ENCODE measurements at places on chromosomes 7 and 10.

- DNase-seq = peak; percentile 28
These were observed 77.9 kb downstream of the CTNNA3 start for GRCh38 chr10:67618116-67618515.

GRCh38 chr7:128530855-128531104 is 54.2 kb downstream of the METTL2B start:
- DNase-seq = no peak

- DNase-seq = no peak
These were observed 134.6 kb downstream of the PIP4K2A start for GRCh38 chr10:22579826-22580225.

DNA sequence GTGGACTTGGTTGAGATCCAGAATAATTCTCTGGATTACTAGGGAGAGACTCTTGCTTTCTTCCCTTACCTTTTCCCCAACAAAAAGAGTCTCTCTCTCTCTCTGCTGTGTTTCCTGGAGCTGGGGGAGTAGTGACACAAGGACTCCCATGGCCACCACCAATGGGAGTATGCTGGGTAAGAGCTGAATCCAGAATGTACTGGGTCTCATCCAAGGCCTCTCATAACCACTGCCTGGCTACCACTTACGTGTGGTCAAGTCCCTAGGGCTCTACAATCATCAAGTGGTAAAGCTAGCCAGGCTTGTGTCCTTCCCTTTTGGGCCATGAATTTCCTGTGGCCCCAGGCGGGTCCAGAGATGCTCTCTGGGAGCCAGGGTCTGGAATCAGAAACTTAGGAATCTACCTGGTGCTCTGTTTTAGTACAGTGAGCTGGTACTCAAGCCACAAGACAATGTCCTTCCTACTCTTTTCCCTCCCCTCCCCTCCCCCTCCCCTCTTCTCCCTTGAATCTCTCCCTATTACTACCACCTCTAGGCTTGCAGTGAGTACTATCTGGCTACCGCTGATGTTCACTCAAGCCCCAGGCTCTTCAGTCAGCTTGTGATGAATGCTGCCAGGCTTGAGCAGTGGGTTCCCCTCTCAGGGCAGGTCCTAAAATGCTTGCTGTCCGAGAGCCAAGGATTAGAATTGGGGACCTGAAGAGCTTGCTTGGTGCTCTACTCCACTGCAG is 196.6 kb downstream of the BBS9 start:
- no peak for DNase-seq

- DNase-seq = no peak
These were observed 24.7 kb downstream of the AUTS2 start for GRCh38 chr7:69622960-69623359.

GRCh38 chr7:130970696-130971095 is 236.7 kb upstream of the KLF14 start:
- DNase-seq = no peak

DNA sequence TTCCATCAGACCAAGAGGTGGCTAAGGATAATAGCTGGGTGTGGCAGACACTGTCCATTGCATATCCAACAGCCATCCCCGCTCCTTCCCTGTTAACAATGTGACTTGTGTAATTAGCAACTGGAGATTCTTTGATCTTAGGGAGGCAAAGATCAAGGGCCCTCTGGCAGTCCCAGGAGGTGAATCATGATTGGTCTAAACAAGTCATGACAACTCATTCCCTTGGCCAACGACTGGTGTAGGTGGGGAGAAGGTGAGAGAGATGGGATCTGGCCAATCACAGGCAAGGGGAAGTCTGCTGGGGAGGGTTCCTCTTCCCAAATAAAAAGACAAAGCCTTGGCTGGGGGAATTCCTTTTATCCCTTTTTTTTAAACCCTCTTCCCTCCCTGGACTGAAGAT is 46.2 kb upstream of the COMTD1 start:
- DNase-seq = no peak

- no peak for DNase-seq
These were observed 364.9 kb downstream of the SUGCT start for GRCh38 chr7:40499718-40500117.

- DNase-seq = no peak
These were observed 436.0 kb downstream of the PAXIP1 start for GRCh38 chr7:154566877-154567276.

GRCh38 chr7:89780291-89780690 is 374.0 kb upstream of the STEAP1 start:
- no peak for DNase-seq

- no peak for DNase-seq
These were observed 142.6 kb downstream of the RNLS start for GRCh38 chr10:88440541-88440940.

DNA sequence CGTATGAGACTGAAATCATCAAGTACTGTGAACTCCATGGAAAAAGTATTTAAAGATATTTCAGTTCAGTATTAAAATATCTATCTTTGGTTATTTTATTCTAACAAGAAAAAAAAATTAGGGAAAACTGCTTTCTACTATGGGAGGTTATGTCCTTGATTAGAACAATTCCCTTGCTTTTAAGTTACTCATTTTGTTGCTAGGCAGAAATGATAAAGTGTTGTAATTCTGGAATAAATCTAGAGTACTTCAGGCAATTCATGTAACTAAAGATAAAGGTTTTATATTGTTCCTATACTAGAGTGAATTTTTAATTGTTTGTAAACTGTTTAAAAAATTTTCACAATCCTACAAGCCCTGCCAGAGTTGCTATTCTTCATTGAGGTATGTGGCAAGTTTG is 92.0 kb downstream of the BBS9 start:
- no peak for DNase-seq

- DNase-seq = no peak
These were observed 264.3 kb downstream of the ADK start for GRCh38 chr10:74415146-74415839.

DNA sequence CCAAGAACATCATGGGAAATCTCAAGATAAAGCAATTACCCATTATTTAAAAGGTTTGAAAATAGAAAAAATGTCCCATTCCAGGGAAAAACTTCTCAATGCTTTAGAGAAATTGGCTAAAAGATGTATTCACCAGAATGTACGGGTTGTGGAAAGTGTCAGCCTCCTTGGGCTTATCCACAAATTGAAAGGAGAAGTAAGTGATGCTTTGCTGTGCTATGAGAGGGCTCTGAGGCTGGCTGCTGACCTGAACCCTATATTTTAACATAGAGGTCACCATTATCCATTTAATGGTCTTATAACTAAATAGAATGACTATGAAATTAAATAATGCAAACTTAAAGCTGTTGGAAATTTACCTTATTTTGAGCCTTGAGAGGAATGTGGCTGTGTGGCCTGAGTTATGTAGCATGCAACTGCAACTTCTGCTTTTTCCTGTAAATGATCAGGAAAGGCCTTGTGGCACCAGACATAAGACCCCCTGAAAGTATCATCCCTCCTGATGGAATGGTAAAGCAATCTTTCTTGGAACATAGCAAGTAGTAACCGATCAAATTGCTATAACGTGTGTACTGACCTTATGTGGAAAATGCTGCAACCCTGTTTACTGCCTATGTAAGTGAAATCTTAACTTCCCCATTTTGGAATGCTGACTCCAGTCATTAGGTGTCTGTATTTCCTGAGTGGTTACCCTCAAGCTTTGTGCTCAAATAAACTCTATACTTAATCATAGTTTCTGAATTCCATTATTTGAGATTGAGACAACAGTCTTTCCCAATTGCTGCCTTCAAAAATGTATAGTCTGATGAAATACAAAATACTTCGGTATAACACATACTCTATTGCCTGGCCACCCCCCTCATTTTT is 6.9 kb downstream of the IFIT1B start:
- no peak for DNase-seq

DNA sequence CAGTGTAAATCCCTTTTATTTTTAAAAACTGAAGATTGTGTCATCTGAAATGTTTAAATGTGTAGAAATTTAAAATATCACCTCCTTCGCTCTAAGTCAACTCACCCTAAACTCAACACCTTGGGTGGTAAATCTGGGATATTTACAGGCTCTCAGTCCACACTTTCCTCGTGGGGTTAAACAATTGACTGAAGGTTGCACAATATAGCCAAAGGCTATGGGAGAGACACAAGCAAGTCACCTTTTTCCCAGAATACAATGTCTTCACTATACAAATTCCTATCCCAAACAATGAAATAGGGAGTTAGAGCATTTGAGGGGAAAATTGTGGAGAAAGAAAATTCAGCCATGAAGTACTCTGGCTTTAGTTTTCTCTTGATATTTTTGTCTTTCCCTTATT is 32.7 kb upstream of the MAT1A start:
- DNase-seq = no peak

GRCh38 chr10:70175516-70175915 is 5.2 kb upstream of the SAR1A start:
- no peak for DNase-seq

- no peak for DNase-seq
These were observed 21.4 kb upstream of the RSBN1L start for GRCh38 chr7:77674878-77675277.

DNA sequence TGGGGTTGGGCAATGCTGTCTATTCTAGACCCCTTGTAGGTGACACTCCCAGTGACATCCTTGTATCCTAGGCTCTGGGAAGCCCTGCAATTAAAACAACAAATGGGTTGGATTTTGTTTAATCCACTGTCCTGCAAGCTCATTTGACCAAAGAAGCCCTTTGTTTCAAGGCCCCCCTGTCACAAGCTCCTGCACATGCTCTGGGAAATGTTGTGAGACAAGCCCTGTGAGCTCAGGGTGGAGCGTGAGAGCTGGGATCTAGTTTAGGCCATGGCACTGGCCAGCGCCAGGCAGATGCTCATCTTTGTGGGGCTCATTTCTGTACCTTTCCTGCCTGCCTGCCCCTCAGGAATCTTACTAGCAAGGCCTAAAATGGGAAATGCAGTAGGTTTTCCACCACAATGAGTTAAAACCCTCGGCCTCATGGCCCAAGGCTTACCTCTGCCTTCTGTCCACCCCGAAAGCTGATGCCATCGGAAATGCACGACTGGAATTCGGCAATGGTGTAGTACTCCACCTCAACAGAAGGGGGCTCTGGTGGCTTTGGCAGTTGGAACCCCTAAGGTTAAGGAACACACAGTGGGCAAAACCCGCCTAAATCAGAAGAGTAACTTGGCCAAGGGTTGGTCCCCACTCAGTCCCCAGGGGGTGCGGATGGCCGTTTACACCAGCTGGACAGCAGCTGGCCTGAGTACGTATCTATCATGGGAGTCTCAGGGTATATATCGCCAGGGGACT is 112.0 kb downstream of the NEURL1 start:
- no peak for DNase-seq

DNA sequence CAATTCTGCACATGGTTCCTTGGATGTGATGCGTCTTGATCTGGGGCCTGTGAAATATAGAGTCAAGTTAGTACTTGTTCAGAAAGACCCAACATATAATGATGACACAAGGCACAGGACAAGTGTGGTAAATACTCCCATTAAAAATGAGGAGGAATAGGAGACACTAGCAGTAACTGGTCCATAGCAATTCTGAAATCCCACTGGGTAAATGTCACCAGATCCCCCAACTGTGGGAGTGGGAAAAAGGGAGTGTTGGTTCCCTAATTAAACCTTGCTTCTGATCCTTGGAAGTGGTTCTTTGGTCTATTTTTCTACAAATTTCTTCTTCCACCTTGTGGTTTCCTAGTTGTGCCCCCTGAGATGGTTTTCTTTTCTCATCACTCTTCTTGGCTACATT is 62.5 kb upstream of the NRP1 start:
- no peak for DNase-seq

GRCh38 chr10:5040010-5040673 is 36.5 kb upstream of the AKR1C2 start:
- DNase-seq = no peak

DNA sequence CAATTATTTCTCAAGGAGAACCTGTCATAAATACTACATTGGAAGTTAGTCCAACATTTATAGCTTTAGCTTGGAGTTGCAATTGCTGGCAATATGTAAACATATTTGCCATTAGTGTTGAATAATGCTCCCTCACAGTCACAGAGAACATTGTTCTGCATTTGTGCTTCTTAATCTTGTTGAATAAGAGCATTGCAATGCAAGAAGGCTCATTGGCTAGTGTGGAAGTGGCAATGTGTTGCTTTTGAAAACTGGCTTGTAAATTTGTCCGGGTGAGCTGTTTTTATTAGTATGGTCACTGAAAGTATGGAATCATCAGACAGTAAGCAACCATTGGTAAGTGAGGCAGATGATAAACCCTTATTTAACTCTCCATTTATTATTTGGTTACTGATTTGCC is 47.7 kb upstream of the MBL2 start:
- no peak for DNase-seq

GRCh38 chr10:126187399-126187798 is 200.9 kb downstream of the ADAM12 start:
- DNase-seq = no peak

- DNase-seq = no peak
These were observed 10.8 kb downstream of the LFNG start for GRCh38 chr7:2530071-2530987.

- DNase-seq = no peak
These were observed 38.5 kb upstream of the EXOC6 start for GRCh38 chr10:92809840-92810239.

- peak; percentile 76 for DNase-seq
These were observed 11.1 kb upstream of the CPA1 start for GRCh38 chr7:130369110-130369711.

GRCh38 chr10:5293691-5294550 is 70.8 kb upstream of the UCN3 start:
- no peak for DNase-seq

GRCh38 chr10:98055841-98056516 is 25.6 kb upstream of the CRTAC1 start:
- DNase-seq = no peak

- DNase-seq = no peak
These were observed 59.0 kb upstream of the NPVF start for GRCh38 chr7:25287291-25287690.

GRCh38 chr10:74451127-74451829 is 300.3 kb downstream of the ADK start:
- DNase-seq = no peak

- DNase-seq = no peak
These were observed 854 bp upstream of the CFAP46 start for GRCh38 chr10:132943058-132943790.

- peak; percentile 10 for DNase-seq
These were observed 134.3 kb downstream of the PRKCQ start for GRCh38 chr10:6445671-6446316.

GRCh38 chr7:53996876-53997275 is 545.3 kb upstream of the VSTM2A start:
- no peak for DNase-seq

- DNase-seq = no peak
These were observed 12.5 kb upstream of the DDIT4 start for GRCh38 chr10:72260976-72261783.

DNA sequence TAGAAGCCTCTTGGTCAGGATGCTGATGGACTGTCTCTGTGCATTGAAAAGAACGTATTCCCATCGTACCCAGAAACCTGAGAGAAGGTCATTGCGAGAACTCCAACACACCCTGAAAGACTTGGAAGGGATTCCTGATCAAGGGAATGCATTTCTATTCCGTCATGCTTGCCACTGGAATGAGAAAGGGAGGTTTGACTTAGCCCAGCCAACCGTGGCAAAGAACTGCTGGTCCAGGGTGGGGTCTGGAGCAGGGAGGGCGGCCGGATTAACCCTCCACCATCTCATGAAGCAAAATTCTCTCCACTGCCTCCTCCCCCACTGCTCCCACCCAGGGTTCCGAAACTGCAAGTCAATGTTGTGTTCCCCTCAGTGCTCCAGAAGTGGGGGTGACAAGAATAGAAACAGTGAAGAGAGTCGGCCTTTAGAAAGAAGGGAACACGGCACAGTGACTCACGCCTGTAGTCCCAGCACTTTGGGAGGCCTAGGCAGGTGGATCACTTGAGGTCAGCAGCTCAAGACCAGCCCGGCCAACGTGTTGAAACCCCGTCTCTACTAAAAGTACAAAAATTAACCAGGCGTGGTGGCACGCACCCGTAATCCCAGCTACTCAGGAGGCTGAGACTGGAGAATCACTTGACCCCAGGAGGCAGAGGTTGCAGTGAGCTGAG is 137.5 kb upstream of the MGMT start:
- no peak for DNase-seq

Measured in AG09309 (cell line).